ENCODE measurements at places on chromosomes 5 and 9.

GRCh38 chr9:99358668-99359067 lies 136.6 kb downstream of the SEC61B start:
- no peak for DNase-seq

GRCh38 chr9:108664309-108665255 lies 191.2 kb downstream of the ACTL7B start:
- DNase-seq = no peak

- no peak for DNase-seq
Measured at GRCh38 chr5:26031481-26031880, 1006.9 kb downstream of the CDH9 start.

GRCh38 chr5:149002053-149002452 lies 60.8 kb downstream of the SH3TC2 start:
- DNase-seq = no peak

DNA sequence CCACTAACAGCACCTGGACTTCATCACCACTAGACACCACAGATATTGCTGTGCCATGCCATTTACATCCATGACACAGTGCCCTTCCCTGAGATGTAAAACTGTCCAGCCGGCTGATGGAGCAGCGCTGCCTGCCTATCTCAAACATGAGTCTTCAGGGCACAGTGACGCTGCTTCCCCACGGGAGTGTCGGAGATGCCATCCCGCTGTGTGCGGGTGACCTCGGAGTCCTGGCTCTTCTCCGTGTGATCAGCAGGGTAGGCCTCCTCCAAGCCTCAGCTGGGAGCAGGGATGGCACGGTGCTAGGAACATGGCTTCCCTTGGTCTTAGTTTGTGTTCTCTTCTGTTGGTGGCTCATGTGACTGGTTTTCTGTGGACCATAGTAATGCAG lies 130.3 kb upstream of the FAM120A start:
- DNase-seq = no peak

- DNase-seq = no peak
Measured at GRCh38 chr9:114908104-114908622, 22.2 kb downstream of the TNFSF8 start.

GRCh38 chr5:167710444-167711073 lies 580.9 kb upstream of the WWC1 start:
- DNase-seq = no peak

All from left forelimb (tissue), 1 donor.